ENCODE measurements at places on chromosomes 5 and 9.

GRCh38 chr9:105835721-105836120 is 141.4 kb downstream of the TMEM38B start:
- DNase-seq: peak; percentile 17

GRCh38 chr5:91032125-91032524 is 351.0 kb downstream of the ARRDC3 start:
- no peak for DNase-seq

DNA sequence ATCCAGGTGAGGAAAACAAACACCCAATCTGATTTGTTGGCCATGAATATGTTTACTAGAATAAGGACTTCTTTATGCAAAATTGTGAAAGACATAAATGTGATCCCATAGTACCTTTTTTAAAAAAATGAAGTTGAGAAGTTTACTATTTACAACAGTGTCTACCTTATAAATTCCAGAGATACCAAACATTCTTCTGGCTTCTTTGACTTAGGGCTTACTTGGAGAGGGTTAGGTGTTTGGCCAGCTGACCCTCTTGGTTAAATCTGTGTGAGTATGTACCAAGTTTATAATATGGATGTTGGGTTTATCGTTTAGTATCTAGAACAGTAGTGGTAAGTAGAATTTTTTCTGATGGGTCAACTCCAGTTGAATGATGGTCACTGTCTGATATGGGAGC is 212.3 kb downstream of the DOCK8 start:
- no peak for DNase-seq

GRCh38 chr9:112754578-112754977 is 4.0 kb downstream of the SNX30 start:
- no peak for DNase-seq

- peak; percentile 22 for DNase-seq
Observed at GRCh38 chr5:40494631-40495236, 185.0 kb upstream of the PTGER4 start.

GRCh38 chr9:104301755-104302154 is 202.3 kb upstream of the OR13F1 start:
- DNase-seq: no peak

DNA sequence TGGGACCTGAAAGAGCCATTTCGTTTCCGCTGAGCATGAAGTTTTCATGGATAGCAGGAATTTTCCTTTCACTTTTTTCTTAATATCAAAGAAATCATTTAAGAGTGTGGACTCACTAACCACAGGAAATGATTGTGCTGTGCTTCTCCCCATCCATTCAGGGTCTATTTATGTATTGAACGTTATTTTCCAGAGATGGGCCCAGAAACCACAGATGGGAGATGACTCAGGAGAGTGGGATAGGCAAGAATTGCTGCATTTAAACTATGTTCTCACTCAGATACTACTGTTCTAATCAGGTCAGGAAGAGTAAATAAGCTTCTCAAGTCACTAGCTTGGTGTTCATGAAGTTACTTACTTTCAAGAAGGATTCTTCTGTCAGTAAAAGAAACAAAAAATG is 763.8 kb downstream of the DTWD2 start:
- peak; percentile 7 for DNase-seq

GRCh38 chr5:138824924-138825863 is 49.9 kb downstream of the LRRTM2 start:
- peak; percentile 48 for DNase-seq

DNA sequence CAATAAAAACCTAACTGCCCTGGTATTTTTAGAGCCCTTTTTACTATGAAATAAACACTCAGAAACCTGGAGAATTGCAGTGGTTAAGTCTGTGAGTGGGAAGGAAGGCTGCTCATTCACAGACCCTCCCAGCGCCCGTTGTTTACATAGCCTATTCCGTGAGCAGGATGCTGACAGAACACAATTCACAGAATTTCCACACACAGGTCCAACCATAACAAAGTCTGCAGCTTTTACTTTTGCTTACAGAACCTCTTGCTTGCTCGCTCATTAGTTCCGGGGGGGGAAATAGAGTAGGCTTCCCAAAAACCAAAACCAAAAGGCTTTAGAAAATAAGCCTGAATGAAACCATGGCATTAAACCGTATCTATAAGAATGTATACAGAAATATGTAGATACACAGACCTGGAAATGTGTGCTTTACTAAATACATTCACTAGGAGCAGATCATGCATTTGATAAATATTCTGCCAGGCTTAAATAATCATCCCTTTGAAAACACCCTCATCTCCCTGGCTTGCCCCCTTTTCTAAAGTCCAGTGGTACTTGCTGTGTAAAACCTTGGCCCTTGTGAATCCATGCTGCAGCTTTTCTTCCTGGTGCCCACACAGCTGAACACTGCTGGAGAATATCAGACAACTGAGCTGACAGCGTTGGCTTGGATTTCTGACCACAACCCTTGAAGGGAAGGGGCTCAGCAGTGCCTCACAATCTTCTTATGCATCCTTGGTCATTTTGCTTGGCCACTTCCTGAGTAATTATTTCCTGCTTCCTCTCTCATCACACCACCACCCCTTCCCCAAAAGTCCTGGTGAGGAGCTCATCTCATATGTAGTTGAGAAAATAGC is 128.0 kb downstream of the FANCC start:
- peak; percentile 95 for DNase-seq
